Osteocyte (in vitro differentiated cells): ENCODE measurements at places on chromosomes 12 and 14.
A peak's percentile ranks its signal among the peaks of the same experiment; 100 is the strongest.

- DNase-seq, result no peak
Measured at GRCh38 chr14:24465368-24465767, 22.8 kb upstream of the SDR39U1 start.

DNA sequence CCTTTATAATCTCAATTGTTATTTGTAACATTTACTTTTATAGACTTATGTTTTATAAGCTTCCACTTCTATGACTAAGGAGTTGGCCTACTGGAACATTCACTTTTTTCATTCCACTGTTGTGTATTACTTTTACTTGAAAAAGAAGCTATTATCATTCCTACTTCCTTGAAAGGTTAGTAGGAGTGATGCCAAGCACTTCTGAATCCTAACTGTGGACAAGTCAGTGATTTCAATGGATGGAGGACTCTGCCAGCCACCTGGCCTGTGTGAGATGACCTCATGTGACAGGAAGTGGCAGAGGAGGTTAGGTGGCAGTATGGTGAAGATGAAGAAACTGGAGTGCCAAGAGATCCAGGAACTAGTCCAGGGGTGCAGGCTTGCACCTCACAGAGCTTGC, 46.0 kb downstream of the TECPR2 start:
- DNase-seq, result peak; percentile 42

- DNase-seq, result no peak
Measured at GRCh38 chr14:61996753-61997152, 234.5 kb downstream of the SNAPC1 start.

- no peak for DNase-seq
Measured at GRCh38 chr12:53330671-53331070, 5.5 kb downstream of the SP7 start.

GRCh38 chr12:48592591-48593086, 22.8 kb upstream of the LALBA start:
- DNase-seq, result no peak

GRCh38 chr12:108947097-108947496, 67.2 kb downstream of the DAO start:
- DNase-seq, result no peak

- no peak for DNase-seq
Measured at GRCh38 chr12:89470741-89471509, 53.7 kb downstream of the GALNT4 start.

DNA sequence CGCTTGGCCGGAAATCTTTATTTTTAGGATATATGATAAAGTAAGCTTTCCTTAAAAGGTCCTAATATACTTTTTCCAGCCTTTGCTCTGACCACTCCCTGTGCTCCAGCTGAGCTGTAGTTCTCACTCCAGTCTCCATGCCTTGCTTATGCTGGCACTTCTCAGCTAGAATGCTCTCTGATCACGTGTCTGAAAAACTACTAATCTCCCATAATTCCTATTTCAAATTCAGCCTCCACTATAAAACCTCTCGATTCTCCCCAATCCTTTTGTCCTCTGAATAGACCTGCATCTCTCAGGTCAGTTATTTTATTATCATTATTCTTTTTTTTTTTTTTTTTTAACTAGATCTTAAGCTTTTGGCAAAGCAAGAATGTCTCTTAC, 3.7 kb downstream of the BIN2 start:
- DNase-seq, result no peak
